NK-92 treated with Interleukin-12 subunit alpha and Interleukin-12 subunit beta, amount 100 ng/mL, for 24 hours (cell line): ENCODE measurements at places on chromosomes 4 and X.

GRCh38 chr4:142314686-142315085, 531.4 kb downstream of the INPP4B start:
- no peak for DNase-seq

DNA sequence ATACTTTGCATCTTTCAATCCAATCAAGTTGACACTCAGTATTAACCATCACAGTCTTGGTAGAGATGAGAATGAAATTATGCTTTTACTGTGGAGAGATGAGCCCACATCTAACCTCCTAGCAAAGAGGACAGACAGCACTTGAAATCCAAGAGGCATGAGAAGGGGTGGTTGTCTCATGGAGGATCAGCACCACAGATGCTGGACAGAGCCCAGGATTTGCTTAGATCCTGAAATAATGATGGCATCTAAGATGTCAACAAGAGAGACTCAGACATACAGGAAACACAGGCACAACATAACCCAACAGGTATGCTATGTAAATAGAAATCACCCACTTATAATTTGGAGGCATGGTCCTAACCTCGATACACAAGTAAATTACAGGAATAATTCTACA, 74.3 kb upstream of the VCX2 start:
- no peak for DNase-seq

DNA sequence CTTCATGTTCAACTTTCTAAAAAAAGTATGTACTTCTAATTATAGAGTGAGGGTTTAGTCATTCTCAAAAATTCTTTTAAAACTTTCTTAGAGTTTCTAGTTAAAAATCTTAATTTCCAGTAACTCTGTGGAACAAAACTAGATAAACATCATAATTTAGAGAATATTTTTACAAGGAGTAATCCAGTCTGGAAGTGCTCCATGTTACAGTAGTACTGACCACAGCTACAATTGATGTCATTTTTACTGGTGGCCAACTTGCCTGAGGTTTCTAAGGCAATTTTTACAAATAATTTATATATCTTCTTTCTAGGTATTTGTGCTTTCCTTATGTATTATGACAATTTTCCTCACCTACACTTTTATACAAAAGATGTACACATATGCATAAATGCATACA, 490.4 kb downstream of the CENPC start:
- no peak for DNase-seq

GRCh38 chr4:150368667-150369066, 213.3 kb upstream of the MAB21L2 start:
- DNase-seq = no peak

DNA sequence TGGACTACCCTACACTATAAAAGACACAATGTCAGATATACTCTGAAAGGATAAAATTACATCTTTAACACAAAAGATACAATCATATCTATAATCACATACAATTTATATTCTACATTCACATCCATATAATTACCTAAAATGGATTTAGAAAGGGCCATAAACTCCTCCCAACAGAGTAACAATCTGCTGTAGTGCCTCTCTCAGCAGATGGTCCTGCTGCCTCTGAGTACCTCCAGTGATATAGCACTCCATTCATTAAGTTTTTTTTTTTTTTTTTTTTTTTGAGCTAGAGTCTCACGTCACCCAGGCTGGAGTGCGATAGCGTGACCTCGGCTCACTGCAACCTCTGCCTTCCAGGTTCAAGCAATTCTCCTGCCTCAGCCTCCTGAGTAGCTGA, 7.4 kb downstream of the ANKRD37 start:
- DNase-seq = no peak

DNA sequence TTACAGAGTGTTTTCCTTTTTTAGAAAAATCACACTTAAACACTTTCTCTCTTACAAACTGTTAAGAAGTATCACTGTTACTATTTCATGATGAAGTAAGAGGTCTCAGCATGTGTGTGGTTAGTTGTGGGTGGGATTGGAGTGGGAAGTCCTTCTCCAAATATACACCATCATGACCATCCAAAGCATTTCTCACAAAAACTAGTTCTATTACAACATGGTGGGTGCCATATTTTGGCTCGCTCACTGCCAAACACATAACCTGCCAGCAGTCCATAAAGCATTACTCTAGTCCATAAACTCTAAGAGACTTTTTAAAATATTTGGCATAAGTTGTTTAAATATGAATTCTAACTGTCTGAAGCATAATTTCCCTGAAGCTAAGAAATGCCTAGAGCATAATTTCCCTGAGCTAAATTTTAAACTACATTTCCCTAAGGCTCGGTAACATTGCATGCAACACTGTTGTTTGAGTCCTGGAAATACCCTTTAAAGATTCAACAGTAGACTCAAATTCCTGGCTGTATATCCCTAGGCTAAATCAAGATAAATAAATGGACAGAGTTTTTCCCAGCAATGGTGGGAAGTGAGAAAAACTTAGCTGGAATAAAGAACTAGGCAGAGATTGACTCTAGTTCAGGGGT, 415.0 kb upstream of the INTU start:
- DNase-seq = no peak

- DNase-seq = no peak
Measured at GRCh38 chr4:101198682-101199339, 148.5 kb downstream of the PPP3CA start.

DNA sequence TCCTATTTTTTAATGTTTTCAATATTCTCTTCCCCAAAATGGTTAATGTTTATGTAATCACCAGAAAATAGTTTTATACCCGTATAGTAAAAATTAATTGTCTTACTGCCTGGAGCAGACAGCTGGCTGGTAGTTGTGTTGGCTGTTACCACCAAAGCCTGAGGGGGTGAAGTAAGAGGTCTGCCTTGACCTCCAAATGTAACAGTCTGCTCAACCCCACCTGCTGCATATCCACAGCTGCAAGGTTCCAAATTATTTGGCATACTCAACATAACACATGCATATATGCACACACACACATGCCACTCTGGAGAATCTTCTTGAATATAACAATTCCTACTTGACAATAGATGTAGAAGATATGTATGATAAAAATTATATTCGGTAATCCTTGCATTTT, 624.3 kb downstream of the ADGRL3 start:
- no peak for DNase-seq

- DNase-seq = no peak
Measured at GRCh38 chr4:114267976-114268375, 288.5 kb upstream of the ARSJ start.

DNA sequence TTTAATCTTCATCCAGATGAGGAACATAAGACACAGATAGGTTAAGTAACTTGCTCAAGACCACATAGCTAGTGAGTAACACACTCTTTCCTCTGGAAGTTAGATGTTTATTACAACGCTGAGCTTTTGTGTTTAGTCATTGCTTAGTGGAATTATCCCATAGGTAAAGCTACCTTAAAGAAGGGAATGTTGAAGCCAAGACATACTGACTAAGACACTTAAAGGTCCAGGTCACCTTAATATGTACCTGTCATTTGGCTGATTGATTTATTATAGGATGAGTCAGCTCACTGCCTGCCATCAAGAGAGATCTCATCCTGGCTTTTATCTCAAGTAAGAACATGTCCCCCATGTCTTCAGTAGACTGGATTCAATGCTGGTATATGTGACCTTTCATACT, 53.4 kb downstream of the KDR start:
- DNase-seq = no peak

DNA sequence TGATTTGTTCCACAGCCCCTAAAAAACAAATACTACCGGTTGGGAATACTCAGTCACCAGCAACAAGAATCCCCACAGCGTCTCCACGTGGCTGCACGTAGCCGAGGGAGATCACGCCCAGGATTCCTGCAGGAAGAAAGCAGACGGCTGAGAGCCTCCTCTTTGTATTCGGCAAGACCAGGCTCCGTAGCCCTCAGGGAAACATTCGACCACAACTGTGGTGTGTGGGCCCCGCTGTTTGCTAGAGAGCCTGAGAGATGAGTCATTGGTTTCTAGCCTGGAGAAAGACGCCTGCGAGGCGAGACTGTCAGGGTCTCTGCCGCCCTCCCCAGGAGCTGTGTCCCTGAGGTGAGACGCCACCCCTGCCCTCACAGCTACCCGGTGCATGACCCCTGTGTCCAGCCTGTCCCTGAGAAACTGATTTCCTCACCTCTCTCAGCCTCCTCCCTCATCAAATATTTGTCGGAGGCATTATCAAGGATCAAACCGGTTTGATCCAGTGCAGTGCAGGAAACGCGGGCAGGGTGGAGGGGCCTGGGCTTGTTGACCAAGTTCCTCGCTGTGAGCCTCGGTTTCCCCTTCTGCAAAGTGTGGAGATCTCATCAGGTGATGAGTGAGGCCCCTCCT, 4.7 kb upstream of the S100P start:
- DNase-seq = peak; percentile 71
